ENCODE measurements at places on chromosomes 2 and 18. TPM values are rescaled to one million over a fixed set of nuclear protein-coding genes. Genes with fewer than 3 reads are reported as not detected.

GRCh38 chr2:122739732-122740593 is 984.5 kb downstream of the TSN start:
- no peaks in the 10 kb centered on the region for H3K36me3 ChIP-seq
- no peak for DNase-seq
- H3K4me1 ChIP-seq, result no peaks in the 10 kb centered on the region
- no peak overlapping the region for H3K27ac ChIP-seq
- H3K4me3 ChIP-seq, result no peak overlapping the region
- no peaks in the 10 kb centered on the region for H3K27me3 ChIP-seq

DNA sequence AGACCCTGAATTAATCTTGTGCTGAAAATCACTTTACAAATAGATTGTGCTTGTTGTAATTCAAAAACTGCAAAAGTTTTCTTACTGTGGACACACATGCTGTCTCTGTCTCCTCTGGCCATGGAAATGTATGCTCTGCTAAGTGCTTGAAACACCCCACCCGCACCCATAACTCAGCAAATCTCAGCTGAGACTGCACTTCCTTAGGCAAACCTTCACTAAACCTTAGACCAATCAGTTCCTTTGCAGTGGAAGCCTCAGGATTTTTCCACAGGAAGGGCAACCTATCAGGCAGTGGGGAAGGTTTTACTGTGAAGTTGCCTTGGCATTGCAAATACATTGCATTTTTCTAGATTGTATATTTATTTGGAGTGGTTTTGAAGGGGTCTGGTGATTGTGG is 62.2 kb upstream of the PLA2R1 start:
- no peak for DNase-seq
- no peaks in the 10 kb centered on the region for H3K36me3 ChIP-seq
- H3K27ac ChIP-seq, result no peak overlapping the region
- no peaks in the 10 kb centered on the region for H3K27me3 ChIP-seq
- H3K4me3 ChIP-seq, result no peak overlapping the region
- H3K4me1 ChIP-seq, result no peaks in the 10 kb centered on the region

RAD51AP2 gene
- 0.08 TPM for total RNA-seq

INHBB gene
- 0.59 TPM for total RNA-seq

DNA sequence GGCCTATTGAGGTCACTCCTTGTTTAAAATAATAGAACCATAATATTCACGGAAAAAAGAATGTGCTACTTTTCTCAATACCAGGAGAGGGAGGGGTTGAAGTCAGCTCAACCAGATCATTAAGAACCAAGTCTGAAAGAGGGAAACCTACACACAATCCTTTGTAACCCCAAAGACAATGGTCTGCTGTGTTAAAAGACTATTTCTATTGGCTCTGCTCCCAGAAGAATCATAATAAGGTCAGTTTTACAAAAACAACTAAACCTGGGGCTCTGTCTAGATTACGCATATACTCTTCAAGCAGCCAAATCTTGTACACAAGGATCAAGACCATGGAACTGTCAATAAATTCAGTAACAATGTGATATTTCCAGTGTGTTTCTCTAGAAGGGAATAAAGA is 177.2 kb upstream of the CRIM1 start:
- H3K4me1 ChIP-seq, result no peaks in the 10 kb centered on the region
- no peak overlapping the region for H3K4me3 ChIP-seq
- H3K27me3 ChIP-seq, result no peaks in the 10 kb centered on the region
- no peaks in the 10 kb centered on the region for H3K36me3 ChIP-seq
- no peak overlapping the region for H3K27ac ChIP-seq

GRCh38 chr2:137939026-137939425 is 25.2 kb upstream of the HNMT start:
- no peak overlapping the region for H3K4me3 ChIP-seq
- H3K4me1 ChIP-seq, result no peaks in the 10 kb centered on the region
- DNase-seq, result no peak

DNA sequence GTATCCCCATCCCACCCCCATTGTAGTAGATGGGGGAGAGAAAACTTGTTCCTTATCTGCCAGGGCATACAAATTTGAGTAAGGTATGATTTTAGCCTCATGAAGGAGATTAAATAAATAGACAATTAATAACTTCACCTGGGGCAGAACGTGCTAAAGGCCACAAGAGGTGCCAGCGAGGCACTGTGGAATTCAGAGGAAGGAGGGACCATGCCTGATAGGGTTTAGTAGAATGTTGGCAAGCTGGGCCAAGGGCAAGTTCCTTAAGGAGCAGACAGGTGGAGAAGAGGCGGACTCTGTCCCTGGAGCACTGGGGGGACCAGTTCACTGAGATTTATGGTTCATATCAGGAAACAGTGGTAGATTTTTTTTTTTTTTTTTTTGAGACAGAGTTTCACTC is 22.5 kb downstream of the STAMBP start:
- H3K4me3 ChIP-seq, result no peak overlapping the region
- no peak for DNase-seq

NFATC1 gene
- total RNA-seq, result 3.4 TPM

ZNF396 gene
- 2.2 TPM for total RNA-seq

SP9 gene
- total RNA-seq, result not detected

FOXI3 gene
- not detected for total RNA-seq

CYP1B1 gene
- 2.1 TPM for total RNA-seq

- no peaks in the 10 kb centered on the region for H3K4me1 ChIP-seq
- no peaks in the 10 kb centered on the region for H3K27me3 ChIP-seq
- no peak overlapping the region for H3K27ac ChIP-seq
These were observed 271.0 kb downstream of the TNS1 start for GRCh38 chr2:217731805-217732204.

- H3K4me3 ChIP-seq, result no peak overlapping the region
- H3K4me1 ChIP-seq, result no peaks in the 10 kb centered on the region
- no peaks in the 10 kb centered on the region for H3K27me3 ChIP-seq
- no peaks in the 10 kb centered on the region for H3K36me3 ChIP-seq
- DNase-seq, result no peak
These were observed 395.2 kb downstream of the CMPK2 start for GRCh38 chr2:6470518-6470917.
